ENCODE measurements at places on chromosomes 6 and 20.

DNA sequence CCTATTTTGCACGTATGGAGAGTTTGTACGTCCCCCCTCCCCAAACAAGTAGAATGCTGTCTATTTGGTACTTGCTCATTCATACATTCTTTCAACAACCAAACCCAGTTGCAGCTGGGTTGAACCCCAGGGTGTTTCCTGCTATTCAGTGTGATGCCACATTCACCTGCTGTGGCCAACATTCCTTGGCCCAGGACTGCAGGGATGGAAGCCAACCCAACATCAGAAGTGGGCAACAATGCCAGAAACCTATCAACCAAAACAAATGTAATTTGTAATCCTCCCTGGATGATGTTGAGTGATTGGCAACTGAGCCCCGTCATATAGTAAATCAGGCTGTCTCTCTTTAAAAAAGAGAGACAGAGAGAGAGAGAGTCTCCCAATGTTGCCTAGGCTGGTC, 8.9 kb downstream of the NT5E start:
- no peak for DNase-seq

GRCh38 chr20:36147690-36148089, 6.8 kb upstream of the EPB41L1 start:
- no peak for DNase-seq

DNA sequence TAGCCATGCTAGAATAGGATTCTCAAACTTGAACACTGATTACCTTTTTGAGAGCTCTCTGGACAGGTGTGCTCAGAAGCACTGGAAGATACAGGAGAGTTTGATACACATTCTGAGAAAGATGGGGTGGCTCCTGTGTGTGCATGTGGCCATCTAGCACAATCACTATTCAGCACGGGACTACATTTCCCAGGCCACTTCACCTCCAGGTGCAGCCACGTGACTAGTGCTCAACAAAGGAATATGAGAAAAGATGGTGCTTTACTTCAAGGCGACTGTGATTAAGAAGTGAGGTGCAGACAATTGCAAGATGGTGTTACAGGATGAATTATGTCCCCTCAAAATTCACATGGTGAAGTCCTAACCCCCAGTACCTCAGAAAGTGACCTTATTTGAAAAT, 103.8 kb downstream of the BACH2 start:
- DNase-seq, result no peak

GRCh38 chr6:138821519-138821918, 25.6 kb downstream of the ECT2L start:
- DNase-seq, result no peak

DNA sequence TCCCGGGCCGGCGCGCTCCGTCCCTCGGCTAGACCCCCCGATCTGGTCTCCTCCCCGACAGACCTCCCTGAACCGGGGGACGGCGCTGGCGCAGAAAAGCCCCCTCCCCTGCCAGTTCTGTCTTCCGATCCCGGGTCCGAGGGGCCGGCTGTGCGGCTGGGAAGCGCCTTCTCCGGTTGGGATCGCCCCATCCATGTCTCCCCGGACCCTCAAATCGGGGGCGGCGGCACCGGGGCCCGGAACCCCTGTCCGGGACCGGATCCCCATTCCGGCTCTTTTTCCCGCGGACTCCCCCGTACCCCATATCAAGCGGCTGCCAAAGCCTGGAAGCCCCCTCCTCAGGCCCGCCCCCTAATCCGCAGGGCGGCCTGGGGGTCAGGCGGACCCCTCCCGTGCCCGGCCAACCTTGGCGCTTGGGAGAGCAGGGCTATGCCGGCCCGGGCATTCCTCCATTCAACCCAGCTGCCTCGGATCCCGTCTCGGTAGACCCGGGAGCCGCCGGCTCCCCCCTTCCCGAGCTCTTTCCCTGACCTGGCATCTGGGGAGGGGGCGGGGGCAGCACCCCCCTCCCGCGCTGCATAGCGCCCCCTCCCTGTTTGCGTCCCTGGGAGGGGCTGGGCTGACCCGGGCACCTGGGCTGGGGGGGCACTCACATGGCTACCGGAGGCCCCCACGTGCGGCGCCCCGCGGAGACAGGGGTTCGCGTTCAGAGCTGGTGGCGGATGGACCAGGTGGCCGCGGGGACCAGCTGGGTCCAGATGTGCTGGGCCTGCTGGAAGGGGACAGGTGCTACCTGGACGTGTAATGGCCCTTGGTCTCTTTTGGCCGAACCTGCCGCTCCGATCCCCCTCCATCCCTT, 643 bp downstream of the DLGAP4 start:
- no peak for DNase-seq

DNA sequence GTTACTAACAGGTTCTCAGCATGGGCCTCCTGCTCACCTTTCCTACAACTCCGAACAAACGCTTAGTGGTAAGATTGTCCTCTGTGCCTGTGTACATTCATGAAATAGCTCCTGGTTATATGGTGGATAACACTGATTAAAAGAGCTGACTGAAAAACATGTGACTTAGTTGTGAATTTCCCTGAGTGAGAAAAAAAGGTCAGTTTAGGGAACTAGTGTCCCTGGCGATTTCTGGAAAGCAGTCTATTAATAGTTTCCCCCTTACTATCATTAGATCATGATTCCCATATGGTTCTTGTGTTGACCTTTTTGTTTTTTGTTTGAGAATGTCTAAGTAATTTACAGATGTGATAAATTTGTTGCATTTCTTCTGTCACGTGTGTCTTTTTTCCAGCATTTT, 15.6 kb downstream of the SNRPC start:
- no peak for DNase-seq

DNA sequence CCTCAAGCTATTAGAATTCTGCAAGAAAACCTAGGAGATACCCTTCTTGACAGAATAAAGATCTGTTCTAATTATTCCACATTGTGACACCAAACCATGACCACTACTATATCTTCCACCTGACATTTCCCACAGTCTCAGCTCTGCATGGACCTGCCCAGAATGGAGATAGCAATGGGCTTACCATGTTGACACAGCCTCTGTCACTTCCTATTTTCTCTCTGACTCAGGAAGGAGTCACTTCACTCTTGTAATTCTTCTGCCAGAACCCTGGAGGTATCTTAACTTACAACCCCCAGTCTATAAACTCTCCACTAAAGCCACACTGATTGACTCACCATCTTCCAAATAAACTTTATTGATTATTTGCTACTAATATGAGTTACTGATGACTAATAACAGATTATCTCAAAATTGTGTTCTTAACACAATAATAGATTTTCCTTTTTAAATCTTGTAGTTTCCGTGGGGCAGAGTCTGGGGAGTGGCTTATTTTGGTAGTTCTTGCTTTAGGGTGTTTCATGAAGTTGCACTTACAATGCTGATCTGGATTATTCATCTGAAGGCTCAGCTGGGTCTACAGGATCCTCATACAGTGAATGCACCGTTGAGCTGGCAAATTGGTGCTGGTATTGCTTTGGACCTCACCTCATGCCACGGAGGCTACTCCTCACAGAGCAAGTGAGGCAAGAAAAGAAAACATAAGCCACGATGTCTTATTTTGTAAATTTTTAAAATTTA, 869.9 kb downstream of the KIF16B start:
- DNase-seq, result no peak

DNA sequence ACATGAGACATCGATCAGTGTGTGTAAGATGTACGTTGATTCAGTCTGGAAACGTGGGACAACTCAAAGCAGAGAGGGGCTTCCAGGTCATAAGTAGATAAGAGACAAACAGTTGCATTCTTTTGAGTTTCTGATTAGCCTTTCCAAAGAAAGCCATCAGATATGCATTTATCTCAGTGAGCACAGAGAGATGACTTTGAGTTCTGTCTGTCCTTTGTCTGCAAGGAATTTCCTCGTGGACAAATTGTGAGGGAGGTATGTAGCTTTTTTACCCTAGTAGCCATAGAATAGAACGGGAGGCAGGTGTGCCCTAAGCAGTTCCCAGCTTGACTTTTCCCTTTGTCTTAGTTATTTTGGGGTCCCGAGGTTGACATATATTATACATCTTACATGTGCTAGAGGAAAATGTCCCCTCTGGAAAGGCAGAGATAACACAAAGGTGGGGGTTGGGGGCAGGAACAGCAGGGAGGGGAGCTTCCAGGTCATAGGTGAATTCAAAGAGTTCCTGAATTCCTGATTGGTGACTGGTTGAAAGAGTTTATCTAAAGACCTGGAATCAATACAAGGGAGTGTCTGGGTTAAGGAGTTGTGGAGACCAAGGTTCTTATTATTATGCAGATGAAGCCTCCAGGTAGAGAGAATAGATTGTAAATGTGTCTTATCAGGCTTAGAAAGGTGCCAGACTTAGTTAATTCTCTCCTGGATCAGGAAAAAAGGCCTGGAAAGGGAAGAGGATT, 237.0 kb downstream of the NFATC2 start:
- DNase-seq, result no peak

DNA sequence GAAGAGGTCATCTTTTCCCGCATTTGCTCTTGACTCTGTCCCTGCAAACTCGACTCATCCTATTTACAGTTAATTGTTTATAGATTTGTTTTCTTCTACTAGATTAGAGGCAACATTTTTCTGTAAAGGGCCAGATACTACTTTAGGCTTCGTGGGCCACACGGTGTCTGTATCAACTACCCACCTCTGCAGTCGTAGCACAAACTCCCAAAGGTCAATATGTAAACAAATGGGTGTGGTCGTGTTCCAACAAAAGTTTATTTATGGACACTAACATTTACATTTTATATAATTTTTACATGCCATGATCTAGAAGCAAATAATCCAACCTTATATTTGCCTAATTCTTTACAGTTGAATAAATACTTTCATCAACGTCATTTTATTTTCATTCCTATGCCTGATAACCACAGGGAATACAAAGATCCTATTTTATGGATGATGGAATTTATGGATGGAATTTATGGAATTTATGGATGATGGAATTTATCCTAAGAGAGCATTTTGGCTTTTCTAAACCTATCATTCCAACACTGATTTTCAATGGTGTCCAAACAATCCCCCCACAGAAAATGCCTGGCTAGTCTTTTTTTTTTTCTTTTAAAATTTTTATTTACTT, 232.8 kb downstream of the MYLK4 start:
- DNase-seq, result no peak

DNA sequence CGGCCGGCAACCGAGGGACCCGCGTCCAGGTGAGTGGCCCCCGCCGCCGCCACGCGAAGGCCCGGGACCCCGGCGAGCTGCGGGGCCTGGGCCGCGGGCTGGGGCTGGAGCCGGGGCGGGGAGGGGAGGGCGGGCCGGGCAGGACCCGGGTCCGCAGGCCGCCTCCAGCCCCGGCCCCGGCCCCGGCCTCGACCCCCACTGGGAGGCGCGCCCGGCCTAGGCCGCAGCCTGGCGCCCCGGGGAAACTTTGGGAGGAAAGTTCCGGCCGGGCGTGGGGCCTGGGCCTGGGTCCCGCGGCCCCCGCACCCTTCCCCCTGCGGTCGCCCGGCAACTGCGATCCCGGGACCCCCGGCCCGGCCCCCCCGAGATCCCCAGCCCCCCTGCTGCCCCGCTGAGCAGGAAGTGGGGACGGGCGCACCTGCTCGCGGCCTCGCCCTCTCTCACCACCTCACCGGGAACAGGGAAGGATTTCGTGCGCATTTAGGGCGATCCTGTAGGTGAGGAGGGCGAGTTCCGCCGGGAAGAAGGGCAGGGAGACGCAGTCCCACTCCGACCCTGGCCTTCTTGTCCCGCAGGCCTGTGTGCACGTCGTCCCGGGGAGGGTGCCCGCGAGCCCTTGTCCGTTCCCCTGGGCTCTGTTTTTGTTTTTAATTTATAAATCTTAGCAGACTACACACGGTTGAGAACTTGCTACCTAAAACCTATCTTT, 402 bp downstream of the OSBPL2 start:
- no peak for DNase-seq

- DNase-seq, result no peak
These were observed 33.0 kb downstream of the TTI1 start for GRCh38 chr20:38000293-38000692.

GRCh38 chr6:64817525-64817924, 889.5 kb downstream of the EYS start:
- DNase-seq, result no peak

- DNase-seq, result no peak
These were observed 111.0 kb upstream of the TFAP2D start for GRCh38 chr6:50602292-50602691.

DNA sequence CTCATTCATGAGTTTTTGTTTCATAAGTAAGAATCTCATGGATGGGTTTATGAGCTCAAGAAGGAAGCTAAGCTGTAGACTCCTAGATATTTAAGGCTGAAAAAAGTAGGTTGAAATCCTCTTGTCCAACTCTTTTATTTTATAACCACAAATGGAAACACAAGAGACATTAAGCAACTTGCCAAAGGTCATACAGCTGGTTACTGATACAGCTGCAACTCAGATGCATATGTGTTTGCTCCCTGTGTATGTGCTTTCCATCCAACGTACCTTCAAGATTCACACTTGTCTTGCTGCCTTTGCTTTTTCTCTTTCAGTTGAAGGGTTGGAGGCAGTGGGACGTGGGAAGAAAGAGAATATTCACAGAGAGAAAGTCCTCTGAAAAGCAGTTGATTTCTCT, 153.5 kb upstream of the STMND1 start:
- no peak for DNase-seq
